ENCODE measurements at places on chromosomes 2 and 18.

GRCh38 chr2:1282552-1282951 lies 130.7 kb upstream of the TPO start:
- DNase-seq, result no peak

- DNase-seq, result no peak
Observed at GRCh38 chr2:189638301-189639006, 22.8 kb upstream of the ASNSD1 start.

DNA sequence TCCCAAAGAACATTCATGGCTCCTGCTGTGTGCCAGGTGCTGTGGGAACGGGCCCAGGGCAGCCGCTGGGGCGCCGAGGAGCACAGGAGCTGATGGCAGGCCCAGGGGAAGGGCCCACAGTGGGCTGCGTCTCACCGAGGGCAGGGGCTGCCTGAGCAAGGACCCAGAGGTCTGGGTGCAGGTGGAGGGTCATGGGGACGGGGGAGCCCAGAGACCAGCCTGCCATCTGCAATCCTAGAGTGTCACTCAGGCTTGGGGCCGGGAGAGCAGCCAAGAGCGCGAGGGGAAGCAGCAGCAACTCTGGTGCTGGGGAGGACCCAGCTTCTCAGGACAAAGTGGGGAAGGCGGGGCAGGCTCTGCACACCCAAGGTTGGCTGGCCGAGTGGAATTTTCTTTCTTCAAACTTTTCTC lies 207.4 kb downstream of the HDAC4 start:
- DNase-seq, result no peak

- no peak for DNase-seq
Observed at GRCh38 chr2:64137567-64137966, 6.7 kb downstream of the PELI1 start.

- DNase-seq, result peak; percentile 72
Observed at GRCh38 chr2:217223222-217223930, 363.5 kb upstream of the TNP1 start.

- no peak for DNase-seq
Observed at GRCh38 chr2:77101796-77102452, 420.3 kb downstream of the LRRTM4 start.

GRCh38 chr18:27645929-27646328 lies 460.8 kb upstream of the CHST9 start:
- DNase-seq, result no peak

DNA sequence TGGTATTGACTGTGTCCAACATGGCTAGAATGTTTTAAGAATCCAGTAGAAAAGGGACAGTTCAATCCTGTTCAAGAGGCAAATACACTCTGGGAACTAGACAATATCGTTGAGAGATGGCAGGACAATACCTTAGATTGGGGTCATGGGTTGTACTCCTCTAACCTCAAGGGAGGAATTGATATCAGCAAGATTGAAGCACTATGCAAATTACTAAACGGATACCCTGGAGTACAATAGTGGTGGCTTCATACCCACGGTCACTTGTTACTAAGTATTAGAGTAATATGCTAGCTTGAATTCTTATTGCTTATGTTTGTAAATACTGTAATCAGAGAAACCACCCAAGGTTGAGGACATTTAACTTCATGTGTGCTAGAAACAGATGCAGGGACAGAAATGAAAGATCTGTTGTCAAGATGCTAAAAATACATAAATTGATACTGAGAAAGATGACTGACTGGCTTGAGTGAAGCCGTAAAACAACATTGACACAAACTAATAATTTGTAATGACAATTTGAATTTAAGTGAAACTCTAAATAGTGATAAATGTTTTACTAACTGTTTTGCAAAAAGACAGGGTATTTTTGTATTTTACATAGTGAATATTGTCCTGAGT lies 73.3 kb downstream of the KCNJ3 start:
- no peak for DNase-seq

GRCh38 chr2:109200616-109201464 lies 71.8 kb downstream of the SH3RF3 start:
- no peak for DNase-seq

GRCh38 chr18:56489893-56490292 lies 148.5 kb downstream of the TXNL1 start:
- DNase-seq, result no peak

- DNase-seq, result no peak
Observed at GRCh38 chr2:133992454-133992853, 261.4 kb upstream of the MGAT5 start.

GRCh38 chr18:75538727-75539126 lies 111.2 kb upstream of the SMIM21 start:
- peak; percentile 76 for DNase-seq

- DNase-seq, result no peak
Observed at GRCh38 chr18:47180765-47181164, 4.6 kb upstream of the IER3IP1 start.

DNA sequence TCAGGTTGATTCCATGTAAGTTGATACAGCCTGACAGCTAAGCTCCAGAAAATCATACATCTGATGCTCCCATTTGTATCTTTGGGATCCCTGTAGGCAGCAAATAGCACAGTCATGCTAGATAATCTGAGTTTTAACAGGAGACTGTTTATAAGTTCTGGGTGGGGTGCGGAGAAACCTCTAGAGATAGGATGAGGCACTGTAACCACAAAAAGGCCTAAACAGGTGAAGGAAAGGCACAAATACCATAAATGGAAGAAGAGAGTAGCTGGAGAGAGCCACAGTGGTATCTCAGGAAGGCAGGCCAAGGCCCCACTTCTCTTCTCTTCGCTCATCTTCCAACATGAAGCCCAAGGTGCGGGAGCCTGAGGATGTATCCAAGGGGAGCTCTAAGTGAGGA lies 18.1 kb upstream of the B4GALT6 start:
- no peak for DNase-seq

DNA sequence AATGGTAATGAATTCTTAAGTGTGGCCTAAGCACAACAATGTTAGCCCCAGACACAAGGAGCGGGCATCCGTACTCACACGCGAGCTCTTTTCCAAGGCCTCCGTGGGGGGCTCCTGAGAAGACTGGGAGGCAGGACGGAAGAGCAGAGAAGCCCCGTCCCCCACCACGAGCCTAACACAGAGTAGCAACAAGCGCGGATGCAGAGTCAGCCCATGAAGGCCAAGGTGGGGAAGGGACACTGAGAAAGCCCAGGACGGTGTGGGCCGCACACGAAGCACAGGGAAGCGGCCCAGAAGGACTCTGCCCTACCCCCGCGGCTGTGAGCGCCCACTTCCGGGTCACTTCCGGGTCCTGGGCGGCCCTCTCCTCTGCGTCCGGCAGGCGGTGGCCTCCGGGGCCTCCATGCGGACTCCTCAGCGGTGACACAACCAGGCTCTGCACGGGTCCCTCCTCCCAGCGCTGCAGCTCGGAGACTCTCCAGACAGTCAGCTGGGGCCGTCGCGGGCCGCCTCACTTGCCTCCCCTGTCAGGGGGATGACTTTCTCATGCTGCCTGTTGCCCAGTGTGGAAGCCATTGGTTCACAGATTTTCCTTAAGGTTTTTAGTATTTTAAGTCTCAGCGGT lies 151.5 kb downstream of the MTCL1 start:
- no peak for DNase-seq

DNA sequence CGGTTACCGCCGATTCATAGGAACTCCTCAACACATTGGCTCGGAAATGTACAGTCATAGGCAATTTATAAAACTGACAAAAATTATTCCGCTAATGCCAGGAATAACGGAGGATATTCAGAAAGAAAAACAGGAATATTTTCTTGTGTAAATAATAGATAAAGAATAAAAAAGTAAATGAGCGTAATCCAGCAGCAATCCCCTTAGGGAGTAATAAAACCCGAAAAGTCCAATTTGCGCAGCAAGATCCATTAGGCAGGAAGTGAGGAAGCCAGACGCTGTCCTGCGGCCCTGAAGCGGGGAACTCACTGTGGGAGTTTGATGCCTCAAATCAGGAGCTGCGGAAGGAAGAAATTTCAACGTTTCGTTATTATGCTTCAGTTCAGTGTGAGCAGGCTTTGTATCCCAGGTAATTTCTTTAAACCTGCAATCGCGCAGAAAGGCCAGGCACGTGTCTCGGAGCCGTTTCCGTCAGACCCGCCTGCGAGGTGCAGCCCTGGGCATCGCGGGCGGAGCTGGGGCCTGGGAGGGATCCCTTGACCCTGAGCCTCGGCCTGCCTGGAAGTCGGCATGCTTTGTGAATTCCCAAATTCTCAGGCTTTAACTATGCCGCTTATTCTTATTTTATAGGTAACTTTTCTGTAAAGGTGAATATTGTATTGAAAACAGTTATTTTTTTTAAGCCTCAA lies 180.9 kb upstream of the ALKAL2 start:
- no peak for DNase-seq

DNA sequence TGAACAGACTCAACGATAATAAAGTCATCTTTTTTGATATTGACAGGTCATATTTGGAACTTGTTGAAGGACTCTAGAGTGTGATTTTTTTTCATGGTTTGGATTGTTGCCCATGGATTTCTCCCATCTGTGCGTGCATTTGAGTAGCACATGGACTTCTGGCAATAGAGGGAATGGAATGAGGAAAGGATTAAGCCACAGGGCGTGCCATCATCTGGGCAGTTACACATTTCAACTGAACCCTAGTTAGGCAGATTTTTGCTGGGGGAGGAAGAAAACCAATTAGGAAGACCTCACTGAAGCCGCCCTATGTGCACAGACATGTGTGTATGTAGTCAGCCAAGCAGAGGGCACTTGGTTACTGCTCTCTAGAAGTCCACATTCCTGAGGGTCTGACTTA lies 72.6 kb downstream of the TPGS2 start:
- DNase-seq, result peak; percentile 63

- DNase-seq, result peak; percentile 15
Observed at GRCh38 chr18:70172225-70172624, 33.3 kb downstream of the RTTN start.

DNA sequence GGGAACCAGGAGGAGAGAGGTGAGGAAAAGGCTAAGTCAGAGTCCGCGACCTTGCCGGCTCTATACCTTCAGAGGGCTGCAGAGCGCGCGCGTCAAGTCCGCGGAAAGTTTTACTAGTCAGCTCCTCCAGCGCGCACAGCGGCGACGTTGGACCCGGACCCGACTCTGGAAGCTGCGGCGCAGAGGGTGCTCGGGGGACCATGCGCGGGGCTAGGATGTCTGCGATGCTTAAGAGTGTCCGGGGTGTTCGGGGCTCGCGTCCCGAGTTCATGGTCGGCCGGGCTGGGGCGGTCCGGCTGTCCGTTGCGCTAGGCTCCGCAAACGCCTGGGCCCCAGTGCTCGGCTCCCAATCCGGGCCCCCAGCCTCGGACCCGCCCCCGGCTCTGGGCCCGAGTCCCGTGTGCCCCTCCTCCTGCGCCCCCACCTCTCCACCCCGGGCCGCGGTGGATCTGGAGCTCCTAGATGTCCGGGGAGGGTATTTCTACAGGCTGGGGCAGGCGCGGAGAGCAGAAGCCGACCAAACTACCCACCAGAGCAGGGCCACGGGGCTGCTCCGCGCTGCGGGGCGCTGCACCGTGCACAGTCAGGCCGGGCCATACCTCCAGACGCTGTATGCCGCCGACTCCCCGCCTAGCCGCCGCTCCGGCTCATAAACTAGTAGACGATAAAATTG lies at the start of gene LBX2:
Gene LBX2 (minus strand): TSS at position 337 of the 673 bp plus-strand sequence. CDS start 66 bp downstream, at position 271.
- no peak for DNase-seq

DNA sequence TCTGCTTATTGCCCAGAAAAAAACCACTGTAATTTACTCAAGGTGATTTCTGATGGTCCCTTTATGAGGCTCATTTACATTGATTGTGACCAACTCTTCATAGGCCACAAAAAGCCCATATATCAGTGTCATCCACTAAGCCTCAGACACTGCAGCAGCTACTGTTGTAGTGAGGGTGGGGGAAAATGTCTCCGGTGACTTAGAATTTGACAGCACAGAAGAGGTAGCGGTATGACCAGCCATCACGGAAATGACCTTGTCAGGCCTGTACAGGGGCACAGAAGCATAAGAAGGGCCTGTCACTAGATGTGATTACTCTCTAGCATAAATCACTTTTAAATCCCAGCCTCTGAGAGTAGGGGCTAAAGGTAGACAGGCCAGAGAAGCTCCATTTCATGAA lies 190.3 kb downstream of the PAX3 start:
- no peak for DNase-seq

- no peak for DNase-seq
Observed at GRCh38 chr2:155830817-155831579, 501.5 kb downstream of the NR4A2 start.

GRCh38 chr18:52288403-52289004 lies 51.5 kb upstream of the DCC start:
- no peak for DNase-seq
